Substantia nigra (tissue), 51 donors: ENCODE measurements at places on chromosomes 4 and X.

GRCh38 chr4:153521999-153522801 is 56.0 kb downstream of the TMEM131L start:
- DNase-seq: no peak

GRCh38 chr4:122450847-122451246 is 5.7 kb downstream of the IL2 start:
- no peak for DNase-seq

- no peak for DNase-seq
Measured at GRCh38 chr4:20895988-20896387, 195.7 kb downstream of the PACRGL start.

- no peak for DNase-seq
Measured at GRCh38 chrX:15398874-15399273, 14.7 kb upstream of the VEGFD start.

DNA sequence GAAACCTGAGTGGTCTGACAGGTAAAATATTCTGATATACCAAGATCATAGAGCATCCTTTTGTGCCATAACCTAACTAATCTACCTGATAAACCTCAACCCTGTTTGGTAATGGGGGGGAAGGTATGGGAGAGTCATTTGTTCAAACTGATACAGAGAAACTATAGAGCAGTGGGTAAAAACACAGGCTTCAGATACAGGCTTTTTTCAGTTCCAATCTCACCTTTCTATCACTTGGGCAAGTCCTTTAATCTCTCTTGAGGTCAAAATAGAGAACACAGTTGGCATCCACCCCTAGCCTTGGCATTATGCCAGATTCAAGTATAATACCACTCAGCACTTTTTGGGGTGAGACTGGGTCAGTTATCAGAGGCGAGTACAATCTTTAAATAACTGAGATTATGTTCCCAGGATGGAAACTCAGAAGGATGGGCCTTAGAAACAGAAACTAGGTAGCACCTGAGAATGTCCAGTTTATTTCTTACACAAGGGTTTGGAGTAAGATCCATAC is 880 bp upstream of the ETDC start:
- no peak for DNase-seq

- DNase-seq: no peak
Measured at GRCh38 chr4:4868758-4869723, 9.6 kb downstream of the MSX1 start.

GRCh38 chr4:101224358-101225218 is 122.7 kb downstream of the PPP3CA start:
- no peak for DNase-seq

GRCh38 chr4:120158046-120158445 is 91.4 kb upstream of the MAD2L1 start:
- no peak for DNase-seq
